ENCODE measurements at places on chromosomes 3 and 15.

DNA sequence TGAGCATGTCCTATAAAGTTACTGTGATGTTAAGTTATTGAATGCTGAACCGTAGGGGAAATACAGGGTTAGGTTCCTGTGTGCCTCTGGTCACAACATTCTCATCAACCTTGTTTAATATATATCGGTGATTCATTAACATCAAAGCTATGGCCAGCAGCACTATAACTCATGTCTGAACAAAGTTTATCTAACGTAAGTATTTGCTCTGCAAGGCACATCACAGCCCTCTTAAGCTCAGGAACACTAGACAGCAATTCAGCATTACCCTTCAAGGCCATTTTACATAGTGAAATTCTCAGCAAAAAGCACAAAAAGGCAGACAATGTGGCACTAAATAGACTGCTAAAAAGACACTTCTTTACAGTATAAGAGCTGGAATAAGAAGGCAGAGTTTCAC, 48.2 kb upstream of the FNDC3B start:
- DNase-seq, result no peak

- DNase-seq, result no peak
Observed at GRCh38 chr3:184604039-184604601, 42.5 kb downstream of the EPHB3 start.

DNA sequence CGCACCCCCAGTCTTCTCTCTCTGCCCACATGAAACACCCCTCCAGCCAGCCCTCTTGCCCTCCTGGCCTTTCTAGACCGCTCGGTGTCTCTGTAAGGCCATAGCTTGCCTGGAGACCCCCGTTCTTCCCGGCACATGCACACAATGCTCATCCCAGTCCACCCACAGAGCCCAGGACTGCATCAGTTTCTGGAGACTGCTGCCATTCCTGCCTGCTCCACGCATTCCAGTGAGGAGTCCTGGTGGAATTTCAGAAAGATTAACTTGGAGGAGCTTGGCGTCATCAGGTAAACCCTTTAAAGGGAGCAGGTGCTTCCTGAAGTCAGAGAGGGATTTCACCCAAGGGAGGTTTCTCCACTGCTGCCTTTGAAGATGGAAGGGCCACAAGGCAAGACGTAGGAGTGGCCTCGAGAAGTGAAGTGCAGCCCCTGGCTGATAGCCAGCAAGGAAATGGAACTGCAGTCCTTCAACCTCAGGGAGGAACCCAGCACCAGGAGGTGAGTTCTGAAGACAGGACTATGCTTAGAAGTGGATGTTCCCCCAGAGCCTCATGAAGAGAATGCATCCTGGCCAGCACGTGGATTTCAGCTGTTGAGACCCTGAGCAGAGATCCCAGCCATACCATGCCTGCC, 19.2 kb downstream of the SLC41A3 start:
- no peak for DNase-seq

GRCh38 chr3:72655723-72656122, 192.5 kb downstream of the SHQ1 start:
- no peak for DNase-seq
